Inflammatory macrophage treated with lipopolysaccharide for 4 hours (primary cell): ENCODE measurements at places on chromosomes 11 and 22.

- no peak for DNase-seq
Observed at GRCh38 chr11:539971-540481, 2.7 kb downstream of the LRRC56 start.

DNA sequence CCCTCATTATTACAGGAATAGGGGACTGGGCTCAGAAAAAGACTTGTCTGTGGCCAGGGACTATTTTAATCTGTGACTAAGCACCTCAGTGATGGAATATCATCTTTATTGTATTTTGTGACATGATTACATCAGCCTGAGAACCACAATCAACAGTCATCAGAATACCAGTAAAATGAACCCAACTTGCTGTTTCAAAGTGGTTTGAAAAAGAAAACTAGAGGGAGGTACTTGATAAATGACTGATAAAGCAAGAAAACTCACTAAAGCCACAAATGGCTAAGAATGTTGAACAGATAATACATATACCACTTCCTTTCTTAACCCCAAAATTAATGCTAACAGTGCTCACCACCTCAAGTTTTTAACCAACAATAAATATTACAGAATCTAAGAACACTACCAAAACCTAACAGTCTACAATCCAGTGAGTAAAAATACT, 155.7 kb downstream of the ATG16L2 start:
- DNase-seq, result peak; percentile 69

- peak; percentile 30 for DNase-seq
Observed at GRCh38 chr11:108220721-108221336, 1.6 kb downstream of the NPAT start.

- DNase-seq, result no peak
Observed at GRCh38 chr11:22459048-22459447, 120.9 kb downstream of the SLC17A6 start.

- no peak for DNase-seq
Observed at GRCh38 chr22:20749453-20749852, 24.5 kb upstream of the SERPIND1 start.

DNA sequence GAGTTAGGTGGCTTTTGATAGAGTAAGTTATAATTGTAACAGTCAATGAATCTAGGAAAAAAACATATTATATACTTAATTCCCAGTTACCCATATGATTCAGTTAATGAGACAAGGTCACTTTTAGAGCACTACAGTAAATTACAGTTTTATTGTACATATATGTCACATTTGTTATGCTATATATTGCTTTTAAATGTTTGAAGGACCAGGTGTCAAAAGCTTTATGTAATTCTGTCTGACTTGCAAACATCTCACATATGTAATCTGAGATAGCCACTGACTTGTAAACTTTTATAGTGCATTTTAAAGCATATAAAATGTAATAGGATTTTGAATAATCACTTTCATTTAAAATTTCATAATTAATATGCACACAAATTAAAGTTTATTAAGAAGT, 36.7 kb upstream of the PDGFD start:
- no peak for DNase-seq

DNA sequence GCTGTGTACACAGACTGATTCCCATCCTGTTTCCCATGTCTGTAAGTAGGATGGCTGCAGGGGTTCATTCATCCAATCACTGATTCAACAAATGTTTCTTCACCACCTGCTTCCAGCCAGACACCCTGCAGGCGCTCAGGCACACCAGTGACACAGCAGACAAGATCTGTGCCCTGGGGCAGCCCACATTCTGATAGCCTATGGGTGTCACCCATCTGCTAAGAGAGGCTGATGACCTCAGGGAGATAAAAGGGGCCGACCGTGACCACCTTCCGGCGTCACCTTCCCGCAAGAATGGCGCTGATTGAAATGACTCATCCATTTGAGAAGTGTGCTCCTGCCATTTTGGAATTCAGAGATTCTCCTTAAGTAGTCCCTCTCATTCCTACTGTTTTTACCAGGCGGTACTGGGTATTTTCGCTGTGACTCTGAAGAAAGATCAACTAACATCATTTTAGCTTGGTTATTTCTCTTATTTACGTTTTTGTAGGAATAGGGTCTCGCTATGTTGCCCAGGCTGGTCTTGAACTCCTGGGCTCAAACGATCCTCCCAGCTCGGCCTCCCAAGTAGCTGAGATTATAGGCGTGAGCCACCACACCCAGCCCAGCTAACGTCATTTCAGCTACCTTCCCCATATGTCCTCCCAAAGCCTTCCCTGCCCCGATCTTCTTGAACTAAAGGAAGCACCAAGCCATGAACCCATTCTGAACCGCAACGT, 73.2 kb upstream of the BID start:
- no peak for DNase-seq

DNA sequence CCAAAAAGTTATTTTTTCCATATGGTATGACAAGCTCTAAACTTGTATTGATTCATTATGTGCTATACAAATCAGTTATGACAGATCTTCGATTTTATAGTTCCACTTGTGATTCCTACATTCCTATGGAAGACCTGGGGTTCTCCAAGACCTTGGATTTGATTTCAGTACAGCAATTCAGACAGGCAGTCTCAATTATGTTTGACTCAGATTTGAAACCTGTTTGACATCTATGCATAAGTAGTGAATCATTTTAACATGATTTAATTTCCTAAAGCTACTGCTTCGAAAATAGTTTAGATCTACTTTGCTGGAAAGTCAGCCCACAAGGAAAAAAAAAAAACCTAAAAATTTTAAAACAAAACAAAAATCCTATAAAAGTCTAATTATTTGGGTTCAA, 820.4 kb downstream of the LUZP2 start:
- DNase-seq, result no peak

DNA sequence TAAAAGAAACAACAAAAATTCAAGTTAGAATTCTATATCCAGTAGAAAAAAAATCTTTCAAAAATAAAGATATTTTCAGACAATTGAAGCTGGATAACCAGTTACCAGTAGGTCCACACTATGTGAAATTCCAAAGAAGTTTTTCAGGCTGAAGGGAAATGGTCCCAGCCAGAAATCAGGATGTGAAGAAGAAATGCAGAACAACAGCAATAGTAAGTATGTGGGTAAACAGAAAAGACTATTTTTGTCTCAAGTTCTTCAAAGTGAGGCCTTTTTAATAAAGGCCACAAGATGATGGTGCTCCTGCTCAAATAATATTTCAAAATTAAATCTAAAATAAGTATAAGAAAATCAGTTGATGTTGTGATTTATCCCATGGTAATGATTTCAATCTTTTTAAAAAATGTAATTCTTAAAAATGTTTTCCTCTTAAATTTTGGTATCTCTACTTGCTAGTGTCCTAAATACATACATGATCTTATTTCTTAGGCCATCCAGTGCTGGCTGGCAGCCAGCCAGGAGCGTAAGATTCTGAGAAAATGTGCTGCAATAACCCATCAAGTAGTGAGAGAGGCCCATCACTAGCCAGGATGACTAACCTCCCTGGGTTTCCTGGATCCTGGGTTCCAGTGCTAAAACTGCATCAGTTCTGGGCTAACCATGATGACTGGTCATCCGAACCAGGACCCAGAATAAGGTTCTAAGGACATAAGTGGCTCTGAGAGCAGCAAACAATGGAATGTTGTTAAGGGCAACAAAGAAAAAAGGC, 15.6 kb upstream of the UCP3 start:
- DNase-seq, result peak; percentile 86

GRCh38 chr22:33707581-33707980, 212.7 kb downstream of the LARGE1 start:
- no peak for DNase-seq

GRCh38 chr11:21372672-21373071, 703.3 kb downstream of the NELL1 start:
- DNase-seq, result no peak

DNA sequence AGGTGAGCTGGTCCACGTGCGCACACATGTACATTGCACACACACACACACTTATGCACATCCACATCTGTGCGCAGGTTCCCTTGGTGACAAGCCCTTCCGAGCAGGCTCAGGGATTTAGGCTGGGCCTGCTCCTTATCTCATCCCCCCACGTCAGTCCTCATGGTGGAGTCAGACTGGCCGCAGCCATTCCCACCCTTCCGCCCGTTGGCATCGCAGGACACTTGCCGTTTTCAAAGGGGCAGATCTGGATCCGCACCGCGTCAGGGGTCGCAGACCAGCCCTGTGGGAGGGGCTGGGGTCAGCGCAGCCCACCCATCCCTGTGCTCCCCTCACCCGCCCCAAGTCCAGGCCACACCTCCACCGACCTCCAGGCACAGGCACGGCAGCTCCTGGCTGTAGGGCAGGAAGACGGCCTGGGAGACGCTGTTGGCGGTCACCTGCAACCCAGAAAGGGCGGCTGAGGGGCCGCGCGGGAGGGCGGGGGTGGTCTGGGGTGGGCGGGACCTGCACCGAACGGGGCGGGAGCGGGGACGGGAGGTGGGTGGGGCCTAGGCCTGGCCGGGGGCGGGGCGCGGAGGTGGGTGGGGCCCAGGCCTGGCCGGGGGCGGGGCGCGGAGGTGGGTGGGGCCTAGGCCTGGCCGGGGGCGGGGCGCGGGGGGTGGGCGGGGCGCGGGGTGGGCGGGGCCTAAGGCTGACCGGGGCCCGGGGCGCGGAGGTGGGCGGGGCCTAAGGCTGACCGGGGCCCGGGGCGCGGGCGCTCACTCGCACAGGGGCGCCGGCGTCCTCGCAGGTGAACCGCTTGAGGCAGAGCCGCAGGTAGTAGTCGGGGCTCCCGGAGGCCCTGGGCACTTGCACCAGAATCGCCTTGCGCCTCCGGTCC, 13.3 kb downstream of the IL17REL start:
- DNase-seq, result peak; percentile 29

GRCh38 chr22:30159561-30160353, 79.5 kb downstream of the HORMAD2 start:
- no peak for DNase-seq

- no peak for DNase-seq
Observed at GRCh38 chr22:24977370-24978221, 25.1 kb downstream of the KIAA1671 start.

DNA sequence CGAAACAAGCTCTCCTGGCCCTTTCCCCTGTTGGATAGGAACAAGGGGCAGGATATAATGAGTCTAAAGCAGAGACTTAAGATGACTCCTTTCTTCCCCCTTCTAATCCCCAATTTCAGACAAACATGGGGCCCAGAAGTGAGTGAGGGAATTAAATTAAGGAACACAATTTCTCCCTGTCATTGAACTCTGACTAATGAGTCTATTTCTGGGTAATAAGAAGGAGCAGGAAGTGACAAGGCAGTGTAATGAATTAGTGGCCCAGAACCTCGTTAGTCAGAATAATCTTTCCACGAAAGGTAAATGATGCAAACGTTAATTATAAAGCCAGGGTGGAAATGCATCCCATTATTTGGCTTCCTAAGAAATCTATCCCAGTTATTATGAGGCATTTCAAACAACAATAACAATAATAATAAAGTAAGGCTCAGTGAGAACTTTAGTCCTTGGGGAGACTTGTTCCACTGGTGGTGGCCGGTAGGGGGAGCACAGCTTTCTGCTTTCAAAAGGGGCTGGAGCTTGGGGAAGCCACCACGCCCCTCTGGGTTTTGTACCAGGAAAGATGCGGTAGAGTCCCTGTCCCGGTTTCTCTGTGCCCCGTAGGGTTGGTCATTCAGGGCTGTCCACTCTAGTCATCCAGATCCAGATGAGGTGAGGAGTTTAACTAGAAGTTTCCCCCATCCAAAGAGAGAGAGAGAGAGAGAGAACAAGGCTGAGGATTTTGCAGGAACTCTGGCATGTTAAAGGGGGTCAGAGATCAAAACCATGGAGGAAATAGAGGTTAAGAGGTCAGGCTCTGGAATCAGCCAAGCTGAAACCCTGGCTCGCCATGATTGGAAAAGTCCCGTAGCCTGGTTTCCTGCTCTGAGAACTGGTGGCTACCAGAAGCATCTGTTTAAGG, 298.3 kb downstream of the NTM start:
- peak; percentile 64 for DNase-seq

DNA sequence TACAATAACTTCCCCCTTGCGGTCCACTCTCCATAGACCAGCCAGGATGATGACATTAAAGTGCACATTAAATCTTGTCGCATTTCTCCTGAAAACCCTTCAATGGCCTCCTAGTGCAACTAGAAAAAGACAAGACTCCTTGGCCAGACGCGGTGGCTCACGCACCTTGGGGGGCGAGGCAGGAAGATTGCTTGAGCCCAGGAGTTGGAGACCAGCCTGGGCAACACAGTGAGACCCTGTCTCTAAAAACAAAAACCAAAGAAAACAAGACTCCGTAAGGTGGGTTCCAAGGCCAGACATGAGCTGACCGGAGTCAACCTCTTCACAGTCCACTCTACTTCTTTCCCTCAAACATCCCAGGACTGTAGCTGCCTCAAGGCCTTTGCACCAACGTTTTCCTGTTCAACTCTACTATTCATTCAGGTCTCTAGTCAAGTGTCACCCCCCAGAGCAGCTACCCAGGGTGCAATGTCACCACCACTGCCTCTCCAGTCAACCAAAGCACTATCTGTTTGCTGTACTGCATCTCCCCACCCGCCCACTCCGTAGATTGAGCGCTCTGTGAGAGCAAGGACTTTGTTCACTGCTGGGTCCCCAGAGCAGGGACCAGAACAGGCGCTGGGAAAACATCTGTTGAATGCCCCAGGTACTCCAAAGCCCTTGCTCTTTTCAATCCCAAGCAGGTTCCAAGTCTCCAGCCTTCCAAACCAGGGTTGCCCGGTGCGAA, 739 bp downstream of the ZMAT5 start:
- peak; percentile 29 for DNase-seq

DNA sequence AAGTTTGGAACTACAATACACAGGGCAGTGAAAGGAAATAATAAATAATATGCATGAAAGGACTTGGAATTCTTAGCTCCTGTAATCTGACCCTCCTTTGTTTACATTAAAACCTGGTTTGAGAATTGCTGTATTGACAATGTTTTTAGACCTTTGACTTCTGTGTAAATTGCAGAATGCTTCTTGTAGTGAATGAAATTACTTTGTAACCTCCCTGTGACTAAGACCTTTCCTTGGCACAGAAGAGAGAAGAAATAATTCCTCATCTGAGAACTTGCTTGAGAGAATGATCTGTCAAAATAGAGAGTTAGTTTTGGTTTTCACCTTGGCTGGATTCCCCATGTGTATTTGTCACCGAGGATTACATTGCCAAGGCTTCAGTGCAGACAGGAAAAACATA, 640.0 kb upstream of the ANO5 start:
- no peak for DNase-seq

DNA sequence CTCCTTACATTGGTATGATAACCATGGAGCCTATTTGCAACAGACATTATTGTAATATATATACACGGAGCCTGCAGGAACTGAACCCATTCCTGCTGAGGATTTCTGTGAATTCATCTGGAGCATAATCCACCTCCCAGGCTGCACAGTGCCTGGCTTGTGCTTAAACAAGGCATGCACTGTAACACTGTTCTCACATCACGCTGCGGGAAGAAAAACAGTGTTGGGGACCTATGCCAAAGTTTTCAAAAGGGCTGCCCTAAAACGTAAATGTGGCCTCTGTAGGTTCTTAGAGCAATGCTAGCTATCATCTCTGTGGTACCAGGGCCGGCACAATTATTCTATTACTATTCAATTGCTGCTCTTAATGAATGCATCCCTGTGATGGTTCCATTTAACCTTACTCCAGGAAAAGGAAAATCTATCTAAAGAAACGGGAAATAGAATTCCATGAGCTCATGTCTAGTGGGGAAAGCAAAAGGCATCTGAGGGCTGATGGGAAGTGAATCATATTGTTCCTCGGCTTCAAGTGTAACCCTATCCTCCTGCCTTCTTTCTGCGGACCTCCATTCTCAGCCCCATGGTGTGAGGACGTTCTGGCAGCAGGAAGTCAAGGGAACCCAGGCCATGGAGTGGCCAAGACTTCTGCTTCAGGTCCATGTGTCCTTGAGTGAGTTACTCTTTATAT, 525.5 kb downstream of the SOX6 start:
- no peak for DNase-seq
